Small intestine (tissue), 16 donors: ENCODE measurements at places on chromosomes 6 and 20. TPM values are rescaled to one million over a fixed set of nuclear protein-coding genes. Genes with fewer than 3 reads are reported as not detected.
A peak's percentile ranks its signal among the peaks of the same experiment; 100 is the strongest.

Gene PROCR
- polyA plus RNA-seq: 8.3 TPM

GRCh38 chr20:21808863-21809664 lies 103.6 kb downstream of the PAX1 start:
- peak; percentile 38 for DNase-seq

Gene KCNK15
- polyA plus RNA-seq: 0.67 TPM

- DNase-seq: no peak
Measured at GRCh38 chr6:3388786-3389185, 68.1 kb downstream of the SLC22A23 start.

DNA sequence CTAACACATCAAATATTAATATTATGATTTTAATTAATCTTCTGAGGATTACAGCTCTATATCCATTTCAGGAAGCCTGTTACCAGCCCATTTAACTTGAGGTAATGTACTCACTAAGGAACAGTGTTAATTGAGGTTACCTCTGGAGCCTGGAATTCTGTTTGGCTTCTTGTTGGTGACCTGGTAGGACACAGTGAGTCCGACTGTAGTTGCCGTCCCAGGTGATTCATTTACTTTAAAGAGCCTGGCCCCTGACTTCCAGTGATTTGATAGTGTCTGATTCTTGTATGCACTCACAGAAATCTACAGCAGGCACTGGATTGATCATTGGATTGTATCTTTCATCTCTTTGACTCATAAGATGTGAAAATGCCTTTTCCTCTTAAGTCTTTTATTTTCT lies 34.0 kb downstream of the IGF2R start:
- DNase-seq: no peak

DNA sequence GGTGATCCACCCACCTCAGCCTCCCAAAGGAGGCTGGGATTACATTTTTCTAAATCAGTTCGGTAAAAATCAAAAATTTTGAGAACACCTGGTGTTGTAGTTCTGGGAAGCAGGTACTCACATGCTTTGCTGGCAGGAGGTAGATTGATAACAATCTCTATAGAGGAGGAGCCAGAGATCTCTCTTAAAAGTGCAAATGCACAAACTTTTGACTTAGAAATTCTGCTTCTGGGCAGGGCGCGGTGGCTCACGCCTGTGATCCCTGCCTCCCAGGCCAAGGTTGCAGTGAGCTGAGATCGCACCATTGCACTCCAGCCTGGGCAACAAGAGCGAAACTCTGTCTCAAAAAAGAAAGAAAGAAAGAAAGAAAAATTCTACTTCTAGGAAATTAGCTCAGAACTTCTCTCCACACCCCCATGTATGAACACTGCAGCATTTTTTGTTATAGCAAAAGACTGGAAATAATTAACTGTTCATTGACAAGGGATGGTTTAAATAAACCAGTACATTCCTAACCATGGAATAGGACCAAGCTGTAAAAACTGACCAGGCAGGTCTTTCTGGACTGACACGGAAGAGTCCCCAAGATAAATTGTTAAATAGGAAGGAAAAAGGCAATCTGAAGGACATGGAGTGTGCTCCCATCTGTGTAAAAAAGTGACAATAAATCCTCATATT lies 14.4 kb upstream of the TRIB3 start:
- DNase-seq: no peak

DNA sequence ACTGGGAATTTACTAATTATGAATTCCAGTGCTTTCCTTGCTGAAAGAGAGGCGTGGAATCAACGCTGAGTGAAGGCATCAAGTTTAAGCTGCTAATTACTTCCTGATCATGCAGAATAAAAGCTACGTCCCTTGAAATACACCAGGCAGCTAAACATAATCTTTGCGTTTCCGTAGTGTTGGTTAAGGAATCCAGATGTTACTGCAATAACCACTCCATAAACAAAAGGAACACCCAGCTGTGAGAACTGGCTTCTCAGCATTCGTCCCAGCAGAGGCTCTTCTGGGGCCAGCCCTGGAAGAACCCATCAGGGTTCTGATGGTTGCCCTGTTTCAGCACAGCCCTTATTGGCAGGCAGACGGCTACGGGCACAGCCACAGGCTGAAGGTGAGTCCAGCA lies 111.4 kb downstream of the CDH26 start:
- no peak for DNase-seq

Gene MCCD1
- polyA plus RNA-seq: not detected

- no peak for DNase-seq
Measured at GRCh38 chr6:99241905-99242534, 107.5 kb downstream of the FAXC start.

Gene TTK
- polyA plus RNA-seq: not detected

Gene MATN4
- polyA plus RNA-seq: not detected

DNA sequence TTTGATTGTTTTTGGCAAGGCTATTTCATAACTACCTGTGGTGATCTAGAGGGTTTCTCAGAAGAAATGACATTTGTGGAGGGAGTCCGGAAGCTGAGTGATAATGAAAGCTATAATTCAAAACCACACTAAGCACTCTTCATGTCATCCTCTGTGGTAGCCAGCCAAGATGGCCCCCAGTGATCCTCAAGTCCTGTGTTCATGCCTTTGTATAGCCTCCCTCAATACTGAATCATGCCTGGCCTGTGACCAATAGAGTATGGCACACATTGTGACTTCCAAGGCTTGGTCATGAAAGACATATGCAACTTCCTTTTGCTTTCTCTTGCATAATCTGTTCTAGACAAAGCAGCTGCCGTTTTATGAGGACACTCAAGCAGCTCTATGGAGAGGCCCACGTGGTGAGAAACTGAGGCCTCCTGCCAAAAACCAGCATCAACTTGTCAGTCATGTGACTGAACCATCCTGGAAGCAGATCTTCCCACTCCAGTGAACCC lies 12.8 kb upstream of the DNAAF9 start:
- peak; percentile 47 for DNase-seq

DNA sequence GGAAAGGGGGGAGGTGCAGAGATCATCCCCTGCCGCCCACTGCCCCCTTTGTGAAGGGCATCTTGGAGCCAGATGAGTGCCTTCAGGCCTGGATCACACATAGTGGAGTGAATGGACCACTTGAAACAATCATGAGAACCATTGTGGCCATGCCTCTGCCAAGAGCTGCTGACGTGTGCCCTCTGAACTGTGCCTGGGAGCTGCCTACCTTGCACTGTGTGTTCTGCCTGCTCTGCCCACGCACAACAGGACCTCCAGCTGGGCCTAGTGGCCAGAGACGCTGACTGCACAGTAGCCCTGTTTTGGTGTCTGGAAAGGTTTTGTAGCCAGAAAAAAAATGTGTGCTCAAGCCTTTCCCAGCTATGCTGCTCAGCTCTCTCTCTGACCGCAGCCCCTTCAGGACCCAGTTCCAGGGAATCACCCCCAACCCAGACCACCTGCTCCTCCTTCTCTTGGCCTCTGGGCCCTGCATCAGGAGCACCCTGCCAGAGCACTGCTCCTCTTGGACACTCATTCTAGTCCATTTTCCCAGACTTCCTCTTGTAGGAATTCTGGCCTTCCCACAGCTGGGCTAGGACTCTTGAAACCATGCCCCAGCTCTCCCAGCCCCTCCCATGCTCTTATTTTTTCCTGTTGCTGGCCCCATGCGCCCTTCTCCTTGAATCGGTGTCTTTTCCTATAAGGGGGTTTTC lies 1.6 kb upstream of the ADIG start:
- no peak for DNase-seq

Gene KIF25
- 0.66 TPM for polyA plus RNA-seq

GRCh38 chr6:104862456-104862855 lies 2.7 kb upstream of the HACE1 start:
- no peak for DNase-seq

DNA sequence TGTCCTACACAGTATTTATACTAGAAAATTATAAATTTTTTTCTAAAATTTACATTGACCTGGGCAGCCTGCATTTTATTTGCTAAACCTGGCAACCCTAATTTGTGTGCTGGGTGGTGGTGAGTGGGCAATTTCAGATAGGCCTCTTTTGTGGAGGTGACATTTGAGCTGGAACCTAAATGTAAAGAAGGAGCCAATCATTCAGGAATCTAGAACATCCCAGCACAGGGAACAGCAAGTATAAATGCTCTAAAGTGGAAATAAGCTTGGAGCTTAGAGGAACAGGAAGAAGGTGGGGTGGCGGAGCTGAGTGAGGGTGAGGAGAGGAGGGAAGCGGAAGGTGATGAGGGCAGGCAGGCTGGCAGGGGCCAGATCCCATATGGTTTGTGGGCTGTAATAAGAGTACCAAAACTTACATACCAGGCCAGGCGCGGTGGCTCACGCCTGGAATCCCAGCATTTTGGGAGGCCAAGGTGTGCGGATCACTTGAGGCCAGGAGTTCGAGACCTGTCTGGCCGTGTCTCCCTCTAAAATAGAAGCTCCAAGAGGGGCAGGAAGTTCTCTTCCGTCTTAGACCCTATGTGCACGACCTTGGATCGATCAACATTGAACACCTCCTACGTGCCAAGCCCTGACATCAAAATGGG lies 549 bp upstream of the CSE1L start:
- DNase-seq: peak; percentile 21

DNA sequence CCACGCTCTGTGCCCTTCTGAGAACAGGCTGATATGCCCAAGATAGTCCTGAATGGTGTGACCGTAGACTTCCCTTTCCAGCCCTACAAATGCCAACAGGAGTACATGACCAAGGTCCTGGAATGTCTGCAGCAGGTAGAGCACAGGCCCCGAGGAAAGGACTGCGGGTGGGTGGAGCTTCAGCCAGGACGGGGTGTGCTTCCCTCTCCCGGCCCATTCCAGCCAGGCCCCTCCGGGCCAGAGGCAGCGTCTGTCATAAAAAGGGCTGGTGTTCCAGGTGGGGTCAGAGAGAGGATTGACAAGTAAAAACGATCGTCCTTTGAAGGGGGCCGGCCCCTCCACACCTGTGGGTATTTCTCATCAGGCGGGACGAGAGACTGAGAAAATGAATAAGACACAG lies 1.3 kb downstream of the RTEL1 start:
- no peak for DNase-seq

Gene IL17F
- 1.2 TPM for polyA plus RNA-seq

Gene ADISSP
- polyA plus RNA-seq: 18.0 TPM

DNA sequence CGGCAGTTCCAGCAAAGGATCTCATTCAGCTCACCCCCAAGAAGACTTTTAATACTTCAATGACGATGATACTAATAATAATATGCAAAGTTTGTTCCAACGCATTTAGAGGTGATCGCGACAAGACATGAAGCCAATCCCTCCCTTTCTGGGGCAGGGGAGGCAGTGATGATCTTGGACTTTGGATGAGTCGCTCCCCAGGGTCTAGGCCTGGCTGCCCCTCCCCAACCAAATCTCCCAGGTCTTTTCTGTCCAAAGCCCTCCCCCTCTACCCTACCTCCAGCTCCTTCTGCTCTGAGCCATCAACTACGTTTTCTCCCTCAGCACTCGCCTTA lies 33.9 kb downstream of the HLA-A start:
- no peak for DNase-seq

- peak; percentile 82 for DNase-seq
Measured at GRCh38 chr20:64224351-64225170, 31.0 kb upstream of the PCMTD2 start.

- DNase-seq: no peak
Measured at GRCh38 chr6:81023007-81023582, 729.4 kb downstream of the TENT5A start.

GRCh38 chr20:63405102-63405730 lies 44.1 kb upstream of the CHRNA4 start:
- DNase-seq: no peak

DNA sequence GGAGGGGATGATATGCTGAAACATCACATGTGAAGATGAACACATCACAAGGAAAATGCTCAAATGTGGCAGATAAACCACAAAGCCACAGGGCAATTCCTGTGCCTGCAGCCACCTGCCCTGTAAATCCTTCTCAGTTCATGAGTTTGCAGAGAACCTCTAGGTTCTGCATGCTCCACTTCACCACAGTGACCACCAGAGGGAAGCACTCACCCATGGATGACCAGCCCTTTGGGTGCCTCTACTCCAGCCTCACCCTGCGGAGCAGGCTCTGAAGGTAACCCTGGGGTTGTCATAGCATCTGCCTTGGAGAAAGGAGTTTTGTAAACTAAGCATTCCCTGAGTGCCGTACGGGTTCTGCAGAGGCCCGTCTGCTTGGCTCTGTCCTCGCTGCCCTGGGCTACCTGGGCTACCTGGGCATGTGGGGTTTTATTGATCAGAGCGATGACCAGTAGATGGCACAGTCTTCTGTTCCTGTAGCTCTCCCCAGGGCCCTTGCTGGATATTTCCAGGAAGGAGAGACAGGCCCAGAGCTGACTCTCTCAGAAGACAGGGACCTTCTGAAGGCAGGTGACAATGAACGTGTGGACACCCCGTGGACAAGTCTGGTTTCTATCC lies 31.7 kb upstream of the CST1 start:
- DNase-seq: peak; percentile 10

Gene MICA
- polyA plus RNA-seq: 3.1 TPM

GRCh38 chr20:12055161-12055560 lies 137.5 kb downstream of the BTBD3 start:
- DNase-seq: no peak

Gene KIAA1755
- polyA plus RNA-seq: 1.4 TPM

DNA sequence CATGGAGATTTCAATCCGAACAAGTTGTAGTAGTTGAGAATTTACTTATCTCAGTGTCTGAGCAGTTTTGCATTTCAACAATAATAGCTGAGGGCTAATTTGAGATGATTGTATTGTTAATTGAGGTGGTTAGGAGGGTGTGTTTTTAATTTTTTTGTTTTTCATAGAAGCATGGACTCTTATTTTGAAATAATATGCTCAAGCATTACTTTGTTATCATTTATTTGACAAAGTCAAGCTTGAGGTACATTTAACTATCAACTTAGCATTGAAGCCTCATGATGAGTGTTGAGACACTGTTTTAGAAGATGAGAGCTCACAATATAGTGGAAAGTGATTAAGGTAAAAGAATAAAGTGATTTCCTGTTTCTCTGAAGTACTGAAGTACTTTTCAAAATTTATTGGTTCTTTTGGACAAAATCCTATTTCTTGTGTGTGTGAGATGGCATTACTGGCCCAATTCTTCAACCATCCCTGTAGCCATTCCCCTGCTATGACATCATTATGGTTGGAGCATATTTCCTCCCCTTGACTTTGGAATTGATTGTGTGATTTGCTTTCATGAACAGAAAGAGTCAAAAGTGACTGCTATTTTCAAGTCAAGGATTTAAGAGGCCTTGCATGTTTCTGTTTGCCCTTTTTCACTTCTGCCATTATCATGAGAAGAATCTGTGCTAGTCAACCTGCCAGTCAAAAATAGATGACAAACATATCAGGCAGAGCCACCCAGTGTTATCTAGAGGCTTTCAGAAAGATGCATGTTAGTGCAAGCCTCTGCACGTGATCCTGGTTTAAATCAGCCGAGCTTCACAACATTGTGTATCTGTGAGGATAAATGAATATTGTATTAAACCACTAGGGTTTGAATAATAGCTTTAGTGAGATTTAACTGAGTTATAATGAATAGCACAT lies 1112.3 kb upstream of the CITED2 start:
- no peak for DNase-seq

DNA sequence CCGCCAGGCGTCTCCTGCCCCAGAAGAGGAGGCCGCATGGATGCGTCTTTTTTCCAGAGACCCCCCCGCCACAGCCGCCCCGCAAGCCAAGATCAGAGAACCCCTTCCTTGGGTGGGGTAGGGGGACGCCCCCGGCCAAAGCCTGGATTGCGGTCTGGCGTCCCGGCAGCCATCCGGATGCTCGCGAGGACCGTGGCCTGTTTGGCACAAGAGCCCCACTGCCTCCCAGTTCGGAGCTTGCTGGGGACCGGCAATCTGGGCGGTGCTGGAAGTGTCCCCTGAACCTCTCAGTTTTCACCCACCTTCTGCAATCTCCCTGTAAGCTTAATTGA lies 924 bp downstream of the FAM162B start:
- no peak for DNase-seq
